ENCODE measurements at places on chromosomes 1 and 21.

DNA sequence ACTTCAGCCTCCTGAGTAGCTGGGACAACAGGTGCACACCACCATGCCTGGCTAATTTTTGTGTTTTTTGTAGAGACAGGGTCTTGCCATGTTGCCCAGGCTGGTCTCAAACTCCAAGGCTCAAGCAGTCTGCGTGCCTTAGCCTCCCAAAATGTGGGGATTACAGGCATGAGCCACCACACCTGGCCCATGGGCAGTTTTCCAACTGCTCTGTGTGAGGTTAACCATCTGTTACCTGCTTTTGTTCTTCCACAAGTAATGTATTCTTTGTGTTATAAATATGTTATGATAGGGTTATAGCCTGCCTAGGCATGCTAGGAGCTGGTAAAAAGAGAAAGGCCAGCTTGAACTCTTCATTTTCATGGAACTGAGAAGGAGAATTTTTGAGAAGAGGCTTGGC lies 30.7 kb downstream of the TUFT1 start:
- DNase-seq: no peak

DNA sequence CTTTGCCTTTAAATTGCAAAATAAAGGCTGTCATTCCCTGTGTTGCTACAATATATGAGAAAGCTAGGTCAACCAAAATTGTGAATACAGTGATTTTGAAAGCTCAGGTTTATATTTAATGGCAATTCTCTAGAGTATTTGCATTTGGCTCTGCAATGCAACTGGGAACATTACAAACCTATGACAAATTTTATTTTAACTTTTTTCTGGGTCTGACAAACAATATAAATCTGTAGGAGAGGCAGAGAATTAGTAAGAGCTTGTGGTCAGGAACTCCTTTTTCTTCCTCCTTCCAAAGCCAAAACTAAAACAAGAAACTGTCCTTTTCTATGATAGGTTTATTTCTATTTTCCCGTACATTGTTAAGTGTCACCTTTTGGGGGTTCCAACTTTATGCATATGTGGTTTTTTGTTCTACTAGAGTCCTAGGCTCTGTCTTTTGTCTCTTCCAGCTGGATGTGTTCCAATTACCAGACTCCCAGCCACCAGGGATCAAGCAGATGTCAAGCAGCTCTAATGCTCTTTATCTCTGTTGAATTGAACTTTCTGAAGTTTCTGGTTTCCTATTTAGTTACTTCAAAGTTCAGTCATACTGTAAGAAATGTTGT lies 106.9 kb downstream of the ASH1L start:
- DNase-seq: no peak

- DNase-seq: peak; percentile 37
Observed at GRCh38 chr1:110746644-110747259, 72.0 kb upstream of the KCNA3 start.

DNA sequence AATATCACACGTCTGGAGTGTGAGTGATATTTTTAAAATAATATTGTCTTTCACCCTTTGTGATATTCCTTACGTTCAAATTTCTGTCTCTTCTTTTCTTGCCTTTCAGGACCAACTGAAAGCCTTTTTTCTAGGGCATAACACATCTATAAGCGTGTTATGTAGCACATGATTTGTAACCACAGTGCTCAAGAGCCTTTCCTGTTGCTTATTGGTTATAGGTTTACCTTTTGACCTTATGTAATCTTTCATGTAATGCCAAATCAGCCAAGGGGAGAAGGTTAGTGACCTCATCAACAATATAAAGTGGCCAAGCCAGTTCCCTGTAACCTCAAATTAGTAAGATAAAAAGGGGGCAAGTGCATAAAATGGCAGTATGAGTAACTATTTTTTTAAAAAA lies 480.2 kb downstream of the AMY1C start:
- no peak for DNase-seq

DNA sequence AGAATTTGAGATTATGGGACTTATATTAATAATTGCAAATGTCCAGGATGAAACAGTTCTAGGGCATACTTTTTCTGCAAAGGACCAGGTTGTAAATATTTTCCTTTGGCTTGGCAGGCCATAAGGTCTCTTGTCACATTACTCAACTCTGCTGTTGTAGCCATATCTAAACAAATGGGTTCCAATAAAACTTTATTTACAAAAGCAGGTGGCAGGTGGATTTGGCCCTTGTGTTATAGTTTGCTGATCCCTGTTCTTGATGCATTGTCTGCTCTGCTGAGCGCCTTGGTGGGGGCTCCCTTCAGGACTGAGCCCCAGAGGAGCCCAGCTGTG lies 258.5 kb downstream of the FOXD2 start:
- DNase-seq: no peak

DNA sequence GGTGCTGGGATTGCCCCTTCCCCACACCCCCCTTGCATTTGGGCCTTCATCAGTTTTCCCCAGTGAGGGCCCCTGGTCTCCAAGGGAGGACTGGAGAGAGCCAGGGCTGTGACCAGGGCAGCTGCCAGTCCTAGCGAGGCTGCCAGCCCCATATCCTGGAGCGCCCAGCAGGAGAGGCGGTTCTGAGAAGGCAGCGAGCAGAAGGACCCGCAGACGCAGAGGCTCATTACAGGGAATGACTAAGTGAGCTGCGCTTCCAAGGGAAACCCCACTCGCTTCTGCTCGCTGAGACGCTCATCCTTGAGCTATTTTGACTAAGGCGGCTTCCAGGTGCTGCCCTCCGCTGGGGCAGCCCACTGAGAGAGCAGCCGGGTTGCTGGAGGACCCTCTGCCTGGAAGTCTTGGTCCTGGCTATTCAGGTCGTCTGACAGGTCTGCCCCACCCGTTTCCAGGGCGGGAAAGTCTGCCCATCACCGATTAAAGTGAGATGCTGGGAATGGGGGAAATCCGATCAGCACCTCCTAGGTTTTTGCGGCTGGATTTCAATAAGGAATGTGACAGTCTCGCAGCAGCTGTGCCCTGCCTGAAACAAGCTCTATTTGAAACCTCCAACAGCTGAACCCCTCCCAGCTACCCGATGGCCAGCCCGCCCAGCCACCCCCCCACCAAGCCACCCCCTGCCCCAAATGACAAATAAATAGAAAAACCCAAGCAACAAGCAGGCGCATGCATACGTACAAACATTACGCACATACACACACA lies 2.8 kb downstream of the KCNN3 start:
- peak; percentile 73 for DNase-seq

- no peak for DNase-seq
Observed at GRCh38 chr1:244628789-244629188, 24.1 kb upstream of the DESI2 start.

DNA sequence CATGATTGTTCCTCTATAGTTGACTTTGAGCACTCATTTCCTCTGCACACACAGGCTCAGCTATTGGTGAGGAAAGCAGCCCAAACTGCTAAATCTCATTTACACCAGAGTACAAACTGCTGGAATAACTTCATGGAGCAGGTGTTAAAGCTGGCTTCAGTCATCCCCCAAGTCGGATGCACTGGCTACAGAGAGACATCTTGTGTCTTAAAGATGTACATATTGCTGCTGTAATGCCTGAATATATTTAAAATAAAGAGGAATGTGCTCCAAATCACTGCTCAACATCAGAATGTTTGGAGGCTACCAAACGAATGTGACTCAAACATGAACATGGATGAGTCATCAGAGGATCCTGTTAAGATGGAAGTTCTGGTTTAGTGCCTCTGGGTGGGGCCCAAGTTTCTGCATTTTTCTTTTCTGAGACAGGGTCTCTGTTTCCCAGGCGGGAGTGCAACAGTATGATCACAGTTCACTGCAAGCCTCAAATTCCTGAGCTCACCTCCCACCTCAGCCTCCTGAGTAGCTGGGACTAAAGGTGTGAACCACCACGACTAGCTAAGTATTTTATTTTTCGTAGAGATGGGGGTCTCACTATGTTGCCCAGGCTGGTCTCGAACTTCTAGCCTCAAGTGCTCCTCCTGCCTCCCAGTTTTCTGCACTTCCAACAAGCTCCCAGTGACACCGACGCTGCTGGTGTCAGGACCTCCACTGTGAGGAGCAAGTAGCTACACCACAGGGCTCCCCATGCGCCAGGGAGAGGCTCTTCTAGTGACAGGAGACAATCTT lies 79.0 kb upstream of the KRTAP19-8 start:
- peak; percentile 86 for DNase-seq

- DNase-seq: no peak
Observed at GRCh38 chr1:2270260-2271100, 42.4 kb downstream of the SKI start.

DNA sequence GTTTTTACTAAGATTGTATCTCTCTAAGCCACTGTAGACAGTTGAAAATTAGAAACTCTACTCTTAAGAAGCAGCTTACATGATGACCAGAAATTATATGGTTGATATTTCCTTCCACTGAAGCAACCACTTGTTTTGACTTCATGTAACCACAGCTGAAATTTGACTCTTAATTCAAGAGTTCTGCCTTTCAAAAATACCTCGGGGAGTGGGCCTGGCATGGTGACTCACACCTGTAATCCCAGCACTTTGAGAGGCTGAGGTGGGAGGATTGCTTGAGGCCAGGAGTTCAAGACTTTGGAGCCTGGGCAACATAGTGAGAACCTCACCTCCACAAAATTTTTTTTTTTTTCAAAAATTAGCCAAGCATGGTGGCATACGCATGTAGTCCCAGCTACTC lies 4.3 kb downstream of the AMPD1 start:
- no peak for DNase-seq

DNA sequence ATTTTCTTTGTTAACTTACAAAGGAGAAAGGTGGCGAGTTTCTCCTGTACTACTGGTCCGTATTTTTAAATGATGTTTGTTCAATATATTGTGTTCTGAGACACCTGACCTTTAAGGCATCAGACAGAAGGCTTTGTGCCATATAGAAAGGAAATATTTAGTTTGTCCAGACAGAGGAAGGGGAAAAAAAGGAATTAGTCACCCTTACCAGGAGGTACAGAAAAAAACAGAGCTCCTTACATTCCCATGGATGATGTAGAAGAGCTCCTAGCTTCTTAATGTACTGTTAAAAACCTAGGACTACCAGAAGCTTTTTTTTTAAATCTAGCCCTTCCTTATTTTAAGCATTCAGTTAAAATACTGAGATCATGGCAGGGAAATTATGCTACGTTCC lies 12.4 kb upstream of the PODN start:
- peak; percentile 7 for DNase-seq

- peak; percentile 57 for DNase-seq
Observed at GRCh38 chr1:203871114-203871880, 9.9 kb downstream of the SNRPE start.

- peak; percentile 58 for DNase-seq
Observed at GRCh38 chr1:172411791-172412338, 8.6 kb upstream of the C1orf105 start.

DNA sequence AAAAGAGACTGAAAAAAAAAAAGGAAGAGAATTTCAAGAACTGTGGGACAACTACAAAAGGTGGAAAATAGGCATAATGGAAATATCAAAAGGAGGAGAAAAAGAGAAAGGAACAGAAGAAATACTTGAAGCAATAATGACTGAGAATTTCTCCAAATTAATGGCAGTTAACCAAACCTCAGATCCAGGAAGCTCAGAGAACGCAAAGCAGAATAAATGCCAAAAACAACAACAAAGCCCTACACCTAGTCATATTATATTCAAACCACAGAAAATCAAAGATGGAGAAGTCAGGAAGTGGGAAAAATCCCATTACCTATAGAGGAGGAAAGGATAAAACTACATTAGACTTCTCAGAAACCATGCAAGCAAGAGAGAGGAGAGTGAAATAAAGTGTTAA lies 20.7 kb upstream of the AHCYL1 start:
- DNase-seq: peak; percentile 56

DNA sequence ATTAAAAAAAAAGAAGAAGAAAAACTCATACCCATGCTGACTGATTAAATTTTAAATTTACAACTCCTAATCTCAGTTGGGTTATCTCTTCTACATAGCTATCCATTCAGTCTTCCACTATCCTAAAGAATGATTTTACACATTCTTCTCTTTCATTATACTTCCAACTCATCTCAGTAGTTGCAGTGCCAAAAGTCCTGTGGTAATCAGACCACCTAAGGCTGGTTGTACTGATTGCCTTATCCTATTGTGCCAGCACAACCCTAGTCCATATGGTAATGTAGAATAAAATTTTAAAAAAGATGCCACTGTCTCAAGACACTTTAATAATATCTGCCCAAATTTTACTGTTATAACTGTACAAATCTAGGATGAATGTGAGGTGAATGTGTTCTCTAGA lies 448.0 kb downstream of the LRRIQ3 start:
- no peak for DNase-seq

DNA sequence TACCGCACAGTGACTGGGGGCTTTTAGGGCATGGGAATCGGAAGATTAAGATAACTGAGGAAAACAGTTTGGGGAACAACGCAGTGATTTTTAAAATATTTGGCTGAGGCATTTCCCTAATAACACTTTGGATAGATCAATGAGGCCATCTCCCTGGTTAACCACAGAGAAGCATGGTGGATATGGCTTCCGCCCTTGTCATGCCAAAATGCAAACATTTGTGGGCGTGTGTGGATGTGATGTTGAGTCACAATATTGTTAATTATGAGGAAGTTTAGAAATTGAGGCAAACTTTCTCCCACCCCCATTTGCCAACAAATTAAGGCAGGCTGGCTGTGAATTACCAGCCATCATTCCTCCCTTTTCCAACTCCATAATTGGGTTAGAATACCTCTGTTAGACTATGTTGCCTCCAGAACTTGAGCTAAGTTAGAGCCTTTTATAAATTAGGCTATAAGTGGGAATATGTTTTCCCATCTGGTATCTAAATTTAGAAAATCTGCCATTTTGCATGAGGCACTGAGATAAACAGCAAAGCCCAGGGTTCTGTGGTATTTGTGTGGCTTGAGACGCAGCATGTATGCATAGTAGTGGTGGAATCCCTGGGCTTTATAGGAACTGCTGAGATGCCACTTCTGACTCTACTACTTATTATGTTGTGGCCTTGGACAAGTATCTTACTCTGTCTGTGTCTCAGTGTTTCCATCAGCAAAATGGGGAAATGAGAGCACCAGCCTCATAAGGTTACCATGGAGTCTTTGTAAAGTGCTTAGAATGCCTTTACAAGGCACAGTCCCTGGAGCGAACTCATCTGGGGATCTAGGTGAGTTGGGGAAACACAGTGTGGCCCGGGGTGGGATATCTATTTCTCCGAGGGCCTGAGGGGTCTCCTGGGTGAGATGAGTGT lies 154.6 kb downstream of the C1orf94 start:
- DNase-seq: no peak

DNA sequence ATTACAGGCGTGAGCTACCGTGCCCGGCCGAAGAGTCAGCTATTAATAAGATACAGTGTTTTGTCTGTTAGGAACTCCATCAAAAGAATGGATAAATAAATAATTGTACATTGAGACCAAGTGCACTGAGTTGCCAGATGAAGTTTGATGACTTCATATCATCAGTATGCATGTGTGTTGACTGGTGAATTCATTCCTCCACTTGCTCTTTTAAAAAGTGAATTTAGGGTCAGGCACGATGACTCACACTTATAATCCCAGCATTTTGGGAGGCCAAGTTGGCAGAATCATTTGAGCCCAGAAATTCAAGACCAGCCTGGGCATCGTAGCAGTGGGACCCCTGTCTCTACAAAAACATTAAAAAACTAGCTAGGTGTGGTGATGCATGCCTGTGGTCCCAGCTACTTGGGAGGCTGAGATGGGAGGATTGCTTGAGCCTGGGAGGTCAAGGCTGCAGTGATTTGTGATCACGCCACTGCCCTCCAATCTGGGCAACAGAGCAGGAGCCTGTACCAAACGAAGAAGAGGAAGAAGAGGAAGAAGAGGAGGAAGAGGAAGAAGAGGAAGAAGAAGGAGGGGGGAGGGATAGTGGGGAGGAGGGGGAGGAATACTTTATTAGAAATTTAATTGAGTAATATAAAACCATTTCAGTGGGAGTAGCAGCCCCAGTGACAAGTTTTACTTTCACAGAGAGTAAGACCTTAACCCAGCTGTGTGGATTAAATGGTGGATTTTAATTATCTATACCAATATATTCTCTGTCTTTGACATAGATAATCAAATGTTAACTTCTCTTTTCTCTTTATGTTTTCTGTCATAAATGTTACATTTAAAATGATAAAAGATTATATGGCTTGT lies 74.9 kb downstream of the CCDC18 start:
- DNase-seq: peak; percentile 57

Data from bronchial epithelial cell (primary cell).